ENCODE measurements at places on chromosomes 1 and 21. TPM values are rescaled to one million over a fixed set of nuclear protein-coding genes. Genes with fewer than 3 reads are reported as not detected.

Gene KDF1
- total RNA-seq: not detected

Gene TTLL7
- 41.7 TPM for total RNA-seq

Gene OR2T2
- not detected for total RNA-seq

Gene OR2T3
- not detected for total RNA-seq

Gene SV2A
- 6.3 TPM for total RNA-seq

Gene AJAP1
- total RNA-seq: 0.12 TPM

GRCh38 chr1:183600136-183600535, 9.9 kb upstream of the NCF2 start:
- no peaks in the 10 kb centered on the region for H3K27me3 ChIP-seq
- H3K4me1 ChIP-seq: no peaks in the 10 kb centered on the region
- ATAC-seq: peak; percentile 87
- H3K36me3 ChIP-seq: no peaks in the 10 kb centered on the region

DNA sequence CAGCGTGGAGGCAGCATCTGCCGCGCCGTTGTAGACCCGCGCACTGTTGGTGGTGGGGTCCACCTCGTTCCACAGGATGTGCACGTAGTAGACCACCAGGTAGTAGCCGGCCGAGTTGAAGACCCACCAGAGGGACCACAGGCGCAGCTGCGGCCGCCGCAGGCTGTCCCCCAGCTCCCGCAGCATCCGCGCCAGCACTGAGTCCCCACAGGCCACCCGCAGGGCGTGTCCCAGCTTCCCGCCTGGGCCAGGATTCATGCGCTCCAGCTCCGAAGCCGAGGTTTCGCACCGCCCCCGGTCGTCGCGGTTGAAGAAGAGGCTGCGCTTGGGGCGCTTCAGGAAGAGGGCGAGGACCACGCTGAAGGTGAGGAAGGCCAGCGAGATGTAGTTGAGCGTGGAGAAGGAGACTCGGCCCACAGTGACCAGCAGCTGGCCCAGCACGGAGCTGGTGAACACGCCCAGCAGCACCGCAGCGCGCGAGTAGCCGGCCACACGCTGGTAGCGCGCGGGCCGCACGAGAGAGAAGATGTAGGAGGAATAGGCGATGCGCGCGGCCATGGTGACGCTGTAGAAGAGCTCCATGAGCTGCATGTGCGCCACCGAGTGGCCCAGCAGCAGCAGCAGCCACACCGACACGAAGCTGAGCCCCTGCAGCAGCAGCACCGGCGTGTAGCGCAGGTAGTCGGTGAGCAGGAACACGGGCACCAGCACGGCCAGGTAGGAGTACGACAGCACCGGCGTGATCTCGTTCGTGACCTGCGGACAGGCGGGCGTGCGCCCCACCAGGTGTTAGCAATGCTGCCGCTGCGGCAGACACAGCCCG, 10.6 kb downstream of the SLC19A1 start:
- H3K4me1 ChIP-seq: no peaks in the 10 kb centered on the region
- H3K36me3 ChIP-seq: no peaks in the 10 kb centered on the region
- ATAC-seq: no peak

GRCh38 chr1:30618335-30618747, 105.0 kb downstream of the MATN1 start:
- no peak overlapping the region for H3K27ac ChIP-seq
- no peak overlapping the region for H3K4me3 ChIP-seq
- H3K4me1 ChIP-seq: no peaks in the 10 kb centered on the region
- peaks cover 42% of the 10 kb centered on the region for H3K27me3 ChIP-seq
- no peaks in the 10 kb centered on the region for H3K36me3 ChIP-seq

DNA sequence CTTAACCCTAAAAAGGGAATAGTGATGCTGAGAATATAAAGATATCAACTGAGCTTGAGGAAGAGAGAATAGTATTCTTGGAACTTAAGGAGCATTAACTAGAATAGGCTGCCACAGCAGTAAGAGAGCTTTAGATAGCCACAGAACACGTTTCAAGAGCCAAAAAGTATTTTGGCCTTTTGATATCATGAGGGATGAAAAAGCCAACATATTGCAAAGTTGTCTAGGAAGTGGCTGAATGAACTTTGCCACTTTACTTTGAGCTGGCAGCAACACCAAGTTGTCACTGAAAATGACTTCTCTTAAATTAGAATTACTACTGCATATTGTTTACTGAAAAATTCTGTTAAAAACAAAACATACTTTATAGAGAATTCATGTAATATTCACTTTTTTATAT, 1476.2 kb downstream of the MRPL39 start:
- ATAC-seq: no peak
- no peak overlapping the region for H3K27ac ChIP-seq
- H3K27me3 ChIP-seq: no peaks in the 10 kb centered on the region
- no peaks in the 10 kb centered on the region for H3K36me3 ChIP-seq
- no peak overlapping the region for H3K4me3 ChIP-seq

DNA sequence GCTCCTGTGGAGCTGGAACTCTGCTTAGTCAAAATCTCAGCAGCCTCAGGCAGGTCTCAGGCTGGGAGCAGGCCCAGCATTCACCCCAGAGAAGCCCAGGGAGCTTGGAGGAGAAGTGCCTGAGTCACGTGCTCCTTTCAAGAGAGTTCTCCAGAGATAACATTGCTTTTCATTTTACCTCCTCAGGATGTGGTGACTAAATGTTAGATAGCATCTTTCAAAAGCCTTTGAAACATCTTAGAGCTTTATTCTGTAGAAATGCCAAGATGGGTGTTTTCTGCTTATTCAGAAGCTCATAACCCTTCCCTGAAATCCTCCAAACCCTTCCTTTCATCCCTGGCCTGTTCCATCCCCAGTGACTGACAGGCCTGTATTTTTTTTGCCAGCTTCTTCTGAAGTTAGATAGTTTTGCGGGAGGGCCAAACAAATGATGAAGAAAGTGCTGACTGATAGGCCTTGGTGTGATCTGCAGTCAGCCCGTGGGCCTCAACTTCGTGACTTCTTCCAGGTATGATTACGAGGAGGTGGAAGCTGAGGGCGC, 58.0 kb downstream of the PGM1 start:
- H3K36me3 ChIP-seq: peaks cover 83% of the 10 kb centered on the region
- no peaks in the 10 kb centered on the region for H3K27me3 ChIP-seq
- H3K27ac ChIP-seq: no peak overlapping the region

Data from gastroesophageal sphincter (tissue), 4 donors.